GM12891 (cell line): ENCODE measurements at places on chromosomes 1 and 21.

DNA sequence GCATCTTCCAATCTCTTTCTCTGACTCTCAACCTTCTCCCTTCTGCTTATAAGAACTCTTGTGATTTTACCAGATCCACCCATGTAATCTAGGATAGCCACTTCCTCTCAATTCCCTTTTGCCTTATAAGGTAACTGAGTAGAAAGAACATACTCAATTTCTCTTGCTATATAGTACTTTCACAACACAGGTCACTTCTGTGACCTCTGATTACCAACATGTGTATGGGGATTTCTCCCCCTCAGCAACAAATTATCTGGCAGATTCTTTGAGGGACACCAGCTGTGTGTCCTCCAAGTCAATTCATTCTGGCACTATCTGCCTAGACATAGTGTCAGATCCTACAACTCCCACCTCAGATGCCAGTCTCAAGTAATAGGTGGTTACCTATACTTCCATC lies 62.5 kb downstream of the IL23R start:
- DNase-seq, result no peak

DNA sequence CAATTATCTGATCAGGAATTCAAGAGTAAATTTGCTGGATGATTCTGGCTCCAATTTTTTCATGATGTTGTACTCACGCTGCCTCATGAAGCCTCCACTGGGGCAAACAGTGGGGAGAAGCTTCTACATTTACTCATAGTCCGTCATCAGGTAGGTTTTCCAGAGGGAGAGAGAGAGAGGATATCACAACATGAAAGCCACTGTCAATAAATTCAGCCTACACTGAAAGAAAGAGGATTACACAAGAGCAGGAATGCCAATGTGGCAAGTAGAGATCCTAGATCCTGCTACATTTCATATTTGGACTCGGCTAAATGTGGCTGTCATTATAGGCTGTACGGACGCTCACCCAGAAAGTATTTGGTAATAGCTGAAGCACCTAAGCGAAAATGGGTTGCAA lies 819.9 kb downstream of the BRINP3 start:
- no peak for DNase-seq

- DNase-seq, result no peak
These were observed 112.6 kb downstream of the NOS1AP start for GRCh38 chr1:162182090-162182489.

GRCh38 chr1:79617777-79618176 lies 611.2 kb upstream of the ADGRL4 start:
- DNase-seq, result no peak

DNA sequence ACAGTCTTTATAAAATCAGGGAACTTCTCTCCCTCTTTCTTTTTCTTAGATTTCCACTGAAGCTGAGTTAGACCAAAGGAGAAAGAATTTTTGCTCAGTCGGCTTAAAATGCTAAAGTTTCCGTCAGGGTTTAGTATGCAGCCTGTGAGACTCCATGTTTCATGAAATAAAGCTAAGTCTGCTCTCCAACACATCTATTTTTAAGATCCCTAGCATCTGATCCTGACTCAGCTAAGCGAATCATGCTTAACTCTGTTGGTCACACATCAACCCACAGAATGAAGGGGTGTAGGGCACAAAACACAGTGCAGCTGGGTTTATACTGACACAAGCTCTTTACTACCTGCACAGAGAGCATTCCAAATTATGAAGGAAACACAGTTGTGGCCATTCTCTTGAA lies 102.4 kb upstream of the ZNF281 start:
- no peak for DNase-seq

DNA sequence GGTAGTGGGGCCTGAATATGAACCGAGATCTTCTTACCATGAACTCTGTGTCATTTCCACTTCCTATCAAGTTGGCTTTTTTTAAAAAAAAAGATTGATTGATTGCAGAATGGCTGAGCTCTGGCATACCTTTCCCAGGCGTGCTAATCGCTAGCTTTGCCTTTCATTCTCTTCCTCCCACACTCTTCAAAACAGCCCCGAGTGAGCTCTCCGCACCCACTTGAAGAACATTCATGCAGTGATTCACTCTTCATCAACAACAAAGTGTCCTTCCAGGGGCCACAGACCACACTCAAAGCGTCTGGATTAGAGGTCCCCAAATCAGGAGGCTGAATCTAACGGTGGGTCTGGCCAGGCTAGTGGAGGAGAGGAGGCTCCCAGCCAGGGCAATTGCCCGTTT lies 96.3 kb upstream of the GALNT2 start:
- no peak for DNase-seq

DNA sequence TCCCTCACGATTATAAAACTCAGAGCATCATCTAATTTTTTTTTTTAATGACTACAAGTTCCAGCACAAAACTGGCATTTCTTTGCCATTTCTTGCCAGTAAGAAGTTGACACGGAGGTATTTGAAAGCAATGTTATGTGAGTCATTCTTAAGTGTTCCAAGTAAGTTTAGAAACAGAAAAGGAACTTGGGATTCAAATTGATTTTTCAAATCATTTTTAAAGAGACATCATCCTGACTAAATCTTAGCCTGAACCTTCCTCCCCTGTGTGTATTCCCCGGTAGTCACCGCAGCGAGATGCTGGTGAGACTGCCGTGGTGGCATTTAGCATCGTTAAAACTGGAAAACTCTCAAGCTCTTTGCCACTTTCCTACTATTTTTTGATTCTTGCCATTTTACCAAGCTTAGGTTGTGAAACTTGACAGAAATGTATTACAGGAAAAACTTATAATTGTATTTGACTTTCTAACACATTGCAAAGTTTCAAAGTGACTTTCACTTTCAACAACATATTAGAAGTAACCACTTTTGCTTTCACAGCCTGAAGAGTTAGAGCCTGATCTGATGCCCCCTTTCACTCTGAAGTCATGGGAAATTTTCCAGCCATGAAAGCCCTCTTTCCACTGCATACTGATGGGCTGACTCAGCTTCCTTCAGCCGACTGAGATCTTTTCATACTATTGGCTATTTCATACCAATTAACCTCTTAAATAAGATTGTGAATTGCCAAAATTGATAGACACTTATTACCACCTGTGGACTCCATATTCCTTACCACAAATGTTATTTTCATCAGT lies 61.4 kb downstream of the OLFML2B start:
- DNase-seq, result peak; percentile 41
